ENCODE measurements at places on chromosomes 4 and X. TPM values are rescaled to one million over a fixed set of nuclear protein-coding genes. Genes with fewer than 3 reads are reported as not detected.

Gene UCP1
- not detected for total RNA-seq

Gene UGT2A2
- total RNA-seq: not detected

Gene FGFBP2
- total RNA-seq: 2.8 TPM

Gene MAGEC3
- not detected for total RNA-seq

Gene NPY5R
- total RNA-seq: not detected

Gene HTR2C
- not detected for total RNA-seq

Gene CT45A10
- total RNA-seq: not detected

Gene ATP10D
- total RNA-seq: 19.9 TPM

Gene ATOH1
- total RNA-seq: not detected

Gene SPANXC
- total RNA-seq: not detected

Gene SSX3
- not detected for total RNA-seq

Gene PLP1
- 29.2 TPM for total RNA-seq

Gene PNMA6A
- total RNA-seq: 1.8 TPM

Gene RHOXF2B
- total RNA-seq: not detected

Gene PAGE1
- not detected for total RNA-seq

Gene MBNL3
- total RNA-seq: 3.2 TPM

Gene FGFRL1
- 22.0 TPM for total RNA-seq

Gene IL3RA
- total RNA-seq: 19.1 TPM
